Spleen (tissue), 13 donors: ENCODE measurements at places on chromosomes 16 and 17.

DNA sequence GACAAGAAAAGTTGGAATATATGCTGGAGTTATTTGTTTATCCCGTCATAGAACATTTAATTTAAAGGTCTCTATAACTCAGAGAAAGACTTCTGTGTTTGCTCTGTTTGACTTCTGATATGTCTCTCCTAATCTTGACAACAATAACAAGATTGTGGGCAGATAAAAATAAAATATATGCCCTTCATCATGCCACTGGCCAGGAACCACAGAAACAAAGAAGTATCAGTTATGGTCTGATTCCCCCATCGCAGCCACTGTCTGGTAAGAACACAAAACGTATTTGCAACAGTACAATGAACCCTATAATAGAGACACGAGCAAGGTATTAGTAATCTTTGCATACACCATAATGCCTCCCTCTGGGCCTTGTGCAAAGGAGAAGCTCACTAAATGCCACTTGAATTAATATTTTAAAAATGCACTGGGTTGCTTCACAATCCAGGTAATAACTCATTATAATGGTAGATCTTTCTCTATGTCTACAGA lies 1498.3 kb downstream of the CDH11 start:
- no peaks in the 10 kb centered on the region for H3K4me1 ChIP-seq
- H3K27ac ChIP-seq = no peak overlapping the region
- DNase-seq = no peak

DNA sequence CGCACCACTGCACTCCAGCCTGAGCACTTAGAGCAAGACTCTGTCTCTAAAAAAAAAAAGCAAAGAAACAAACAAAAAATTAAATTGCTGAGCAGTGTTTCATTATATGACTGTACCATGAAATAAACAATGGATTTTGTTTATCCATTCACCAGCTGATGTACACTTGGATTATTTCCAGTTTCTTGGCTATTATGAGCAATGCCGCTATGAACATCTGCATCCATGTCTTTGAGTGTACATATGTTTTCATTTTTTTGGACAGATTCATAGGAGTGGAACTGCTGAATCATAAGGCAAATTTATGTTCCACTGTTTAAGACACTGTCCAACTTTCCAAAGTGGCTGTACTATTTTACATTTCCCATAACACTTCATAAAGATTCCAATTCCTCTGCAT lies 8.0 kb downstream of the RNF157 start:
- no peaks in the 10 kb centered on the region for H3K4me1 ChIP-seq
- no peaks in the 10 kb centered on the region for H3K27me3 ChIP-seq
- H3K27ac ChIP-seq = no peak overlapping the region

DNA sequence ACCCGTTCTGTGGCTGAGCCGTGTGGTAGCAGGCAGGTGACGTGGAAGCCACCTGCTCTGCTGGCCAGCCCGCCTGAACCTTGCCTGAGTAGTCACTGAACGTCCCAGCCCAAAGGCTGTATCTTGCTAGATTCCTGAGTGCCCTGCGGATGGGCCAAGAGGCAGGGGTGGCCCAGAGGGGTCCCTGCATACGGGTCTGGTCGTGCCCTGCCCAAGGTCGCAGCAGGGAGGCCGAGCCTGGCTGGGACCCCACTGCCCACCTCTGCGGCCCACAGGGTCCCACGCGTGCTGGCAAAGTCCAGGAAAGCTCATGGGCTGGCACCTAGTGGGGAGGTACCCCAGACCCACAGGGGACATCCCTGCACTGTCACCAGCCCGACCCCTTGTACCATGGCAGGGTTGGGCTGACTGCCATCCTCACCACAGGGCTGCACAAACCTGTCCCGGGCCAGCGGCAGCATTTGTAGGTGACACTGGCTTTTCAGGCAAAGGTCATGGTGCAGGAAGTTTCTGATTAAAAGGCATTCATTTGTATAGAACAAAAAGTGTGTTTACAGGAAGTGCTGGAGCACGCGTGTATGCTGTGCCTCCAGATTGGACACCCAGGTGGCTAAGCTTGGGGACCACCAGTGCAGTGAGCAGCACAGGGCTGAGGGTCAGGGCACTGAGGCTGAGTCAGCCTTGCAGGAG lies 45.1 kb upstream of the ZC3H18 start:
- H3K4me1 ChIP-seq = peaks cover 59% of the 10 kb centered on the region
- no peak for DNase-seq
- peaks cover 31% of the 10 kb centered on the region for H3K36me3 ChIP-seq
- H3K27ac ChIP-seq = peak overlapping the region; percentile 68
- H3K27me3 ChIP-seq = no peaks in the 10 kb centered on the region
- no peak overlapping the region for H3K4me3 ChIP-seq

DNA sequence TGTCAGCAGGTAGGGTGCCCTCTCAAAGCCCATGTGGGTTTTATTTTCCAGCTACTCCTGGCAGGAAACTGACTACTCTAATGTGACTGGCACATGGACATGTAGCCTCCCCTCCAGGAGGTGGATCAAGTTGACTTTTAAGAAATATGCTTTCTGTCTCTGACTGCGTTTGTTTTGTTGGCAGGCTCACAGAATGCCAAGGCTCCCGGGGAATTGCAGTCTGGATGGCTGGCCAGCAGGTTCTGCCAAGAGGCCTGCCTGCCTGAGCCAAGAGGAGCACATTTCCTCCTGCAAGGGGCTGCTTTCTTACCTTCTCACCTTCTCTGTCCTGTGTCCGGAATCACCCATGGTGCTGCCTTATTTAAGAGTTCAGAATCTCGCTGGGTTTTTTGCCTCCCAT lies 217.3 kb upstream of the ERCC4 start:
- no peaks in the 10 kb centered on the region for H3K27me3 ChIP-seq
- DNase-seq = no peak
- H3K27ac ChIP-seq = no peak overlapping the region
- no peaks in the 10 kb centered on the region for H3K36me3 ChIP-seq
- no peaks in the 10 kb centered on the region for H3K4me1 ChIP-seq

- H3K36me3 ChIP-seq = no peaks in the 10 kb centered on the region
- H3K27ac ChIP-seq = no peak overlapping the region
- no peaks in the 10 kb centered on the region for H3K4me1 ChIP-seq
- no peaks in the 10 kb centered on the region for H3K27me3 ChIP-seq
These were observed 415.1 kb upstream of the DYNLRB2 start for GRCh38 chr16:80125677-80126076.

DNA sequence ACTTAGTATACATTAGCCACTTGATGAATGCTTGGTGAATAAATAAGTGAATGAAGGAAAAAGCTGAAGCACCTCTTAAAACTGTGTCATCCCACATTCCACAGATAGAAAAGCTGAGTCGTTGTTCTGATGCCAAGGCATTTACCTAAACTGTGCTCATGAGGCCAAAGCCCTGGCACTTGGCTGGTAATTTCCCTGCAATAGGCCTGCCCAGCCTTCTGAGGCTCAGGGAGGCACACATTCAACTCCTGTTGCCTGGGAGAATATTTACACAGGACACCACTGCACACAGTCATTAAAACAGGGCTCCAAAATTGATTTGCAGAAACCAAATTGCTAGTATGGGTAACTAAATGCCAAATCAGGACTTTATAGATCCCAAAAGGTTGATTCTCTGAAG lies 333.0 kb upstream of the C16orf82 start:
- H3K36me3 ChIP-seq = no peaks in the 10 kb centered on the region
- H3K27me3 ChIP-seq = no peaks in the 10 kb centered on the region
- no peak overlapping the region for H3K27ac ChIP-seq

- DNase-seq = no peak
- H3K36me3 ChIP-seq = no peaks in the 10 kb centered on the region
- H3K4me1 ChIP-seq = peaks cover 5% of the 10 kb centered on the region
- no peaks in the 10 kb centered on the region for H3K27me3 ChIP-seq
These were observed 78.4 kb upstream of the MED9 start for GRCh38 chr17:17398188-17398942.

DNA sequence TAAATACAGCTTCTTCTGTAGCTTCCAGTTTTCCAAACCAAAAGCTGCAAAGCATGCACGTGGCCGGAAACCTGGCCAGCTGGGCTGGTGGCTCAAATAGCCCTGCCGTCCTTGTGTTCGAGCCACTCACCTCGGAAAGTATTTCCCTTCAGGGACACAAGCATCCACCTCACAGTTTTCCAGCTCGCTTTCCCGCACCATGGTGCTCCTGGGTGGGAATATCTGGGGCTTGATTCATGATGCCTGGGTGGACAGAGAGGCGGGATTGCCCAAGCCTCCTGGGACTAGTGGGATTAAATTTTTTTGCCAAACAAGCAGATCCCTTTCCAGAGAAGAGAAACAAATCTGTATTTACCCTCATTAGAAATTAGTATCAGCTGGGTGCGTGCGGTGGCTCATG lies 7.1 kb upstream of the MVD start:
- DNase-seq = no peak
- H3K27ac ChIP-seq = no peak overlapping the region
- H3K4me3 ChIP-seq = no peak overlapping the region
- H3K4me1 ChIP-seq = peaks cover 7% of the 10 kb centered on the region

DNA sequence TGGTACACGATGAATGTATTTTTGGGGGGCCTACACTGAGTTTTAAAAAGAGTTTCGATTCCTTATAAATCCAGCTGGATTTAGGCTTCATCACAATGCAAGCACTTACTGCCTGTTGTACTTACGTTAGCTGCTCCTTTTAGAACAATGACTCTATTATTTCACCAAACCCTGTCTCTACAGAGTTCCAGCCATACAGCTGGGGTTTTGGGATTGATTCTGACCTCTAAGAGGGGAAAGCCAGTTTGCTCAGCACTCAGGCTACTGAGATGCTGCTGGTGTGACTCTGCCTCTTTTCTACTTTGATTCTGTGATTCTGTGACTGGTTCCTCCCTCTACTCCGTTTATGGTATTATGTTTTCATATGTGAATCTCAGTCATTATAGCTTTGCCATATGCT lies 329.7 kb downstream of the ABCC12 start:
- no peaks in the 10 kb centered on the region for H3K36me3 ChIP-seq
- H3K27me3 ChIP-seq = no peaks in the 10 kb centered on the region

DNA sequence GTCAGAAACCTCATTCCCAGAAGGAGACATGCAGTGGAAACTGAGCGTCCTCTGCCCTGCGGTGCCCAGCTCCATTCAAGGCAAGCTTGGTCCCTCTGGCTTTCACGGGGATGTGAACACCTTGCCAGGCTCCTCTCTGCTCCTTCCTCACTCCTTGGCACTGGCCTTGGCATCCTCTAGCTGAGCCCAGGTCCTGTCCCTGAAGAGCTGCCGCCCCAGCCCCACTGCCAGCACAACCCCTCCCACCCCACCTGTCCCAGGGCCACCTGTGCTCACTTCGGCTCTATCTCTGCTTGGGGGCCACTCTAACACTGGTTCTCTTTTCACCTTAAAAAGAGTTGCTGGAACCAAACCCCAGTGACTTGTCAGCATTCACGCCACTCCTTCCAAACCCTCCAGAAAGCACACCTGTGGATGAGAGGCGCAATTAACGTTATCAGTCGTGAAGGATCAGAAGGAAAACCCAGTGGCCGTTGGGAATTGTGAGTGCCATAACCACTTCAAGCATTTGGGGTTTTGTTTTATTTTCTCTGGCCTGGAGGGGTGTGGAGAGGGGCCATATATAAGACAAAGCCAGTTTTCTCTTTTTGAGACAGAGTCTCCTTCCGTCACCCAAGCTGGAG lies 103.7 kb downstream of the AXIN2 start:
- no peaks in the 10 kb centered on the region for H3K27me3 ChIP-seq
- DNase-seq = no peak
- no peak overlapping the region for H3K27ac ChIP-seq
- H3K4me3 ChIP-seq = no peak overlapping the region
- no peaks in the 10 kb centered on the region for H3K4me1 ChIP-seq

DNA sequence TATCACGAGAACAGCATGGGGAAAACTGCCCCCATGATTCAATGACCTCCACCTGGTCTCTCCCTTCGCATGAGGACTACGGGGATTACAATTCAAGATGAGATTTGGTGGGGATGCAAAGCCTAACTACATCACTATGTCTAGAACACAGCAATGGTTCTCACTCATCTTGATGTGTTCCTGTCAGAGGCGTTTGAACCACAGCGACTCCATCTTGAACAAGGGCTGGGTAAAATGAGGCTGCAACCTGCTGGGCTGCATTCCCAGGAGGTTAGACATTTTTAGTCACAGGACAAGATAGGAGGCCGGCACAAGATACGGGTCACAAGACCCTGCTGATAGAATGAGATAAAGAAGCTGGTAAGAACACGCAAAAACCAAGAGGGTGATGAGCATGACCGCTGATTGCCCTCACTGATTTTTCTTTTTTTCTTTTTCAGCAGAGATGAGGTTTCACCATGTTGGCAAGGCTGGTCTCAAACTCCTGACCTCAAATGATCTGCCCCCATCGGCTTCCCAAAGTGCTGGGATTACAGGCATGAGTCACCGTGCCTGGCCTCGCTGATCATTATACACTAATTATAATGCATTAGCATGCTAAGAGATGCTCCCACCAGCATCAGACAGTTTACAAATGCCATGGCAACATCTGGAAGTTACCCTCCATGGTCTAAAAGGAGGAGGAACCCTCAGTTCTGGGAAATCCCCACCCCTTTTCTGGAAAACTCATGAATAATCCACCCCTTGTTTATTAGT lies 3.0 kb upstream of the PPY start:
- H3K36me3 ChIP-seq = no peaks in the 10 kb centered on the region
- no peak for DNase-seq
- peaks cover 16% of the 10 kb centered on the region for H3K27me3 ChIP-seq
- no peak overlapping the region for H3K27ac ChIP-seq

DNA sequence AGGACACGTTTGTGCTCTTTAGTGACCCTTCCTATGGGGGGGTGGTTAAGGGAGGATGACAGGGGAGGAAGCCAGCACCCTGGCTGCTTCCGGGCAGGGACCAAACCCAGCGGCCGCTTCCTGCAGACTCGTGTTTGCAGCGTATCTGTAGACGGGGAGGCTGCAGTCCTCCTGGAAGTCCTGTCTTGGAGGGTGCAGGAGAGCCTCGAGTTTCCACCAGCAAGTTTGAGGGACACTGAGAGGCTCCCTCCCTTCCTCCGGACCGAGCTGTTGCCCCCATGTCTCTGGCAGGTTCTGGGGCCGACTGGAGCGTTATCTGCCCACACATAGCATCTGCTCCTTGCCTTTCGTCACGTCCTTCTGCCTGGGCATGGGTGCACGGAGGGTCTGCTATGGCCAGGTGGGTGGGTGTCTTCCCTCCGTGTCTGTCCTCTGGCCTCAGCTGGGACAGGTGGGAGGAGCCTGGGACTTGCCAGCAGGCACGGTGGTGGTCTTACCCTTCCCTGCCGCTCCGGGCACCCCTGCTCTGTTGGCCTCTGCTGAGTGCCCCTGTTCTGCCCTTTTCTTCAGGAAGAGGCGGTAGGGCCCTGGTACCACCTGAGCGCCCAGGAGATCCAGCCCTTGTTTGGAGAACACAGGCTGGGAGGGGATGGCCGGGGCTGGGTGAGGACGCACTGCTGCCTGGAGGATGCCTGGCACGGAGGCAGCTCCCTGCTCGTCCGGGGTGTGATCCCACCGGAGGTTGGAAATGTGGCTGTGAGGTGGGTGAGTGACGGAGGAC lies 8.8 kb downstream of the ENGASE start:
- DNase-seq = peak; percentile 70
- no peak overlapping the region for H3K4me3 ChIP-seq
- no peaks in the 10 kb centered on the region for H3K27me3 ChIP-seq
- H3K36me3 ChIP-seq = peaks cover 99% of the 10 kb centered on the region

DNA sequence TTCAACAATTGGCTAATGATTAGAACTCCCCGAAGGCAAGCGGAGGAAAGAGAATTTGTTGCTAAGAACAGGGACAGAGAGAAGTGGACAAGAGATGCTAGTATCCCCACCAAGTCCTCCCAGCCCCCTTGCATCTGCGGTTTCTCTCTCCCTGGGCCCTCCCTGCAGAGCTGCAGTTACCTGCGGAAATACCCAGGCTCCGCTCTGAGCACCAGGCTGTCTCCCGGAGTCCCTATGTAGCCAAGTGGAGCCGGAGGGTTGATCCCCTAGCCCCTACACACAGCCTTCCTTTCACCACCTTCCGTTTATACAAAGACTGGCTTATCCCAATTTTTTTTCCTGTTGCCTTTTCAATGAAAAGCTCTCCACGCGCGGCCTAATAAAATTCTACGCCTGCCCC lies 834.4 kb downstream of the KCNJ2 start:
- no peak overlapping the region for H3K27ac ChIP-seq
- H3K27me3 ChIP-seq = no peaks in the 10 kb centered on the region
- H3K4me1 ChIP-seq = no peaks in the 10 kb centered on the region
- H3K36me3 ChIP-seq = no peaks in the 10 kb centered on the region
